ENCODE measurements at places on chromosomes 5 and 9.

- DNase-seq, result no peak
Measured at GRCh38 chr5:10538789-10539686, 24.8 kb upstream of the ANKRD33B start.

DNA sequence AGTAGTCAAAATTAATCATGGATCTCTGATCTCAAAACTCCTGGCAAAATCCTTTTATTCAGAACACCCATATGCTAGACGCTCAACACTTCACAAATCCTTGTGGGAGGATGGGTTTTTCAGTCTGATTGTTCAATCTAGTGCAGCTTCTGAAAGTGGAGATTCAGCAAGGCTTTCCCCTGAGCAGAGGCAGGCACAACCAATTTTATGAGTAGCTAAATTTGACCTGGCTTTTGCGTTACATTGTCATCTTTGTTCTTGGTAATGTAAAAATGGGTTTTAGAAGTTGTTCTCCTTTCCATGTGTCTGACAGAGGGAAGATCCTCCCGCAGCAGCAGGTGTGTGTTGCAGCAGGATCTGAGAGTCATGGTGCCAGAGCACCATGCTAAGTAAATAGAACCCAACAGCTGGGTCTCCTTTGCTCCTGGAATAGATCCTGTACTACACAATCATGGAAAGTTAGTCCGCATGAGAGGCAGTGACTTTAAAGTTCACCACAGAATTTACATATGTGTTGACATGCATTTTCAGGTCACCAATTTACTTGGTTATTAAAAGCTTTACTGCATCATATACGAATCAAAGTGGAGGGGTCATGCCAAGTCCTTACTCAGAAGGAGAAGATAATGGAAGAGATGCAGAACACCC, 70.1 kb upstream of the MEF2C start:
- no peak for DNase-seq

- no peak for DNase-seq
Measured at GRCh38 chr5:139116100-139116655, 82.0 kb downstream of the SIL1 start.

DNA sequence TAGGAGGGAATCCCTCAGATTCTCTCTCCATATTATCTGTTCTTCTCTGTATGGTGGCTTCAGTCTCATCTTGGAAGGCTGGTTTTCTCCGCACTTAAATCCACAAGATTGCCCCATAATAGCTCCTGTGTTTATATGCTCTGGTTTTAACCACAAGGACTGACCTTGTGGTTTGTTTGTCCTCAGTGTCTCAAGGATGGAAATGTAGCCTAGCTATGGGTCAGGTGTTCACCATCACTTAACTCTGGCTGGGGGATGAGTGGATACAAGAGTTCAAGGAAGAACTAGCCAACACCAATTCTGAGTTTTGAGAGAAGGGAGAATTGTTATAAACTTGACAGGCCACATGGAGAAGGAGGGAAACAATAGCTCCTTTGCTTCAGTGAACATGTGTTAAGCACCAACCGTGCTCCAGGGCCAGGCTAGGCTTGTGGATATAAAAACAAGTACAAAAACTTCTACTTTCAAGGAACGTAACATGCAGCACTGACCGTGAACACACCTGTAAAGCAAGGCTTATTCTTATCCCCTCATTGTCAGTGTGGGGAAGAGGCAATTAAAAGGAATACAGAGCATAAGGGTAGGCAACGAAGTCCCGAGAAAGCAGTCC, 75.6 kb upstream of the VLDLR start:
- DNase-seq, result no peak

GRCh38 chr5:160118349-160119141, 705 bp downstream of the PWWP2A start:
- DNase-seq, result peak; percentile 24

GRCh38 chr5:61626639-61627282, 294.7 kb downstream of the ZSWIM6 start:
- DNase-seq, result no peak

DNA sequence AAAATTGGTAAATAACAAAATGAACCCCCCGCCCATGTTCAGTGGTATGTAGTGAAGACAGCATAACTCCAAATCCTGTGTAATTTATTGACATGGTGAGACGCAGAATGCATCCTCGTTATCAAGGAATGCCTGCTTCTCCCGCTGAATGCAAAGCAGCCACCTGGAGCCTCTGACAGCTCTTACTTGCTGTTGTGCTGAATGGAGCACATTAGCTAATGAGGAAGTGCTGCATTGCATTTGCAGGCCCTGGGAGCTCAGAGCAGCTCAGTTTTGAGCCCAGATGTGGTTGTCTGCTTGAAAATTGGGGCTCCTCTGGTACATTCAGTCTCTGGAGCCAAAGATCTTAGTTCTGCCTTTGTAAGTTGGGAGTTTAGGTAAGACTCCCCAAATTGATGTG, 28.9 kb downstream of the PLAC8L1 start:
- DNase-seq, result no peak

DNA sequence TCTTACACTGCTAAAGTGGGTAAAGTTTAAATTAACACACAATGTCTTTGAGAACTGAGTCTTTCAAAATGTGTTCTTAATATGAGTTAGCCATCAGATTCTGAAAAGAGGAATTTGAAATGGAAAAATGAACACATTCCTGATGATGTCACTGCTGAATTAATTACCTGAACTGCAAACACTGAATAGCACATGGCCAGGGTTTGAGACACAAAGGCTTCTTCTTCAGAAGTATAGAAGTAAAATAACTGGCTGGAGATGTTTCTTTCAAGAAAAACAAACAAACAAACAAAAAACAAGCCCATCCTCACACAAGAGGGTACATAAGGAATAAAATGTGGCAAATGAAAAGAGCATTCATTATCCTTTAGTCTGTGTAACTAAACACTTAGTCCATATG, 7.1 kb downstream of the GLIS3 start:
- DNase-seq, result no peak

DNA sequence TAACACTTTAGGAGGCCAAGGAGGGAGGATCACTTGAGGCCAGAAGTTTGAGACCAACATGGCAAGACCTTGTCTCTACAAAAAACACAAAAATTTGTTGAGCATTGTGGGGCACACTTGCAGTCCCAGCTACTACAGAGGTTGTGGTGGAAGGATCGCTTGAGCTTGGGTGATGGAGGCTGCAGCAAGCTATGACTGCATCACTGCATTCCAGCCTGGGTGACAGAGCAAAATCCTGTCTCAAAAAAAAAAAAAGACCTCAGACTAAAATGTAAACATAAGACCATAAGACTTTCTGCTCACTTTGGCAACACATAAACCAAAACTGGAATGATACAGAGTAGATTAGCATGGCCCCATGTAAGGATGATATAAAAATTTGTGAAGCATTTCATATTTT, 24.6 kb upstream of the NANS start:
- DNase-seq, result no peak

GRCh38 chr5:138536665-138537315, 6.2 kb downstream of the ETF1 start:
- no peak for DNase-seq

DNA sequence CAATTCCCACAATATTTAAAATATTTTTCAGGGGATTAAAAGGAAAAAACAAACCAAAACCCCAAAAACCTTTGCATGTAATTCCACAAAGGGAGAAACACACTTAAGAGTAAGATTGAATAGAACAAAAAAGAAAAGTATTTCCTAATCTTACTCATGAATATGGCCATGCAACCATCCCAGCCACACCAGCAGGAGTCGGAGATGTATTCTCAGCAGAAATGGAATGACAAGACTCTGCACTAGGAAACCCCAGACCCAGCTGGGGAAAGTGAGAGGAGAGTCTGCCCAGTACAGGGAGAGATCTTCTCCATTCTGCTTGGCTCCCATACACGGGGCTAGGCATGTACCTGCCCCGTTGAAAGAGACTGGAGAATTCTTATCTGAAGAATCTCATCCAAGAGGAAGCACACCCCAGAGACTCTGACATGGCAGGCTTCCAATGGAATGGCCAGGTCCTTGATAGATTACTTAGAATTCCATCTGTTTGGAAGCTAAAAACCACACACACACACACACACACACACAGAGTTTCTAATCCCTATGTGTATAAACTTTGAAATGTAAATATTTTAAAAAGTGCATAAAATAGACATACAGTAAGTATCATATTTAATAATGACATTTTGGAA, 118.8 kb downstream of the GADD45G start:
- no peak for DNase-seq

DNA sequence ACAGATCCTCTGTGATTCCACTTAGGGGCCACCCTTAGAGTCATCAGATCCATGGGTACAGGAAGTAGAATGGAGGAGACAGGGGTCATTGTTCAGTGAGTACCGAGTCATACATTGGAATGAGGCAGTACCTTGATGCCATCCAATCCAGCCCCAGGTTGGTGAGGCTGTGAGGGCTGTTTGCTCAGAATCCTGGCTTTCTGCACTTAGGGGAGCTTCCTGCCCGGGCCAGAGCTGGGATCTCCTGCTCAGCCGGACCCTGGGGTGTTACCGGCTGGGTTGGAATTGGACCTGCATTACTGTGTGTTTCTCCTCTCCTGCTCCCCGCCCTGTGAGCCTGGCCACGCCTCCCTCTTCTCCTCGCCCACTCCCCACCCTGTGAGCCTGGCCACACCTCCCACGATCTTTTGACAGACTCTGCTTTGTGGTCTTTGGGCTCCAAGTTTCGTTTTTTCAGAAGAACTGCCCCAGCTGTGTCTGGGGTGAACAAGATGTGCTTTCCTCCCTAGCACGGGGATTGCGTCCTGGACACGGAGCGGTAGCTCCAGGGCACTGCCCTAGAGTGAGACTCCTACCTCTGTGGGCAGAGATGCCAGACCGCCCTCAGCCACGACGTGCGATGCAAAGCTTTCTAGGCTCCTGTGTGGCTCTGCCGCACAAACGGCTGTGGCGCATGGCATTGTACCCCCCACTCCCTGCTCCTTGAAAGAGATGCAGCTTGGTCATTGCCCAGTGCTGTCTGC, 15.4 kb downstream of the TRAF2 start:
- peak; percentile 44 for DNase-seq

GRCh38 chr5:119319401-119319800, 36.4 kb upstream of the TNFAIP8 start:
- DNase-seq, result no peak

DNA sequence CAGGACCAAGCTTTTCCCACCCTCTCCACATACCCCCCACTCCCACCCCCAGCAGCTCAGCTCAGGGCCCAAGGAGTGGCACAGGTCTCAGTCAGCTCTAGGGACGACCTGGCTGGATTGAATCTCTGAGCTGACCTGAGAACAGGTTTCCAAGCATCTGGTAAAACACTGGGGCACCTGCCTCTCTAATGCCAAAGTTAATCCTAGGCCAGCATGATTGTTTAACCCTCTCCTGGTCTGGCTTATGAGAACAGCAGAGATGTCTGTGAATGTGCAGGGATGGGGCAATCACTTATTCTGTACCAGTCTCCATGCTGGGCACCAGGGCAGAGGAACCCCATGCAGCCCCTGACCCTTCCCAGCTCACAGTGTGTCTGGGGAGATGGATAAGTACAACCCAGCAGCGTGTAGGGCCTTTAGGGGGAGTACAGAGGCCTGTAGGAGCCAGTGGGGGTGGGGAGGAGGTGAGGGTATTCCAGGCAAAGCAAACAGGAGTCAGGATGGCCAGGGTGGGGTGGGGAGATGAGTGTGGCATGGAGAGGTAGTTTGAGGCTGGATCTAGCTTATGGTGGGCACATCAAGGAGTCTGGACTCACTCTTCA, 678 bp upstream of the KIF12 start:
- no peak for DNase-seq

DNA sequence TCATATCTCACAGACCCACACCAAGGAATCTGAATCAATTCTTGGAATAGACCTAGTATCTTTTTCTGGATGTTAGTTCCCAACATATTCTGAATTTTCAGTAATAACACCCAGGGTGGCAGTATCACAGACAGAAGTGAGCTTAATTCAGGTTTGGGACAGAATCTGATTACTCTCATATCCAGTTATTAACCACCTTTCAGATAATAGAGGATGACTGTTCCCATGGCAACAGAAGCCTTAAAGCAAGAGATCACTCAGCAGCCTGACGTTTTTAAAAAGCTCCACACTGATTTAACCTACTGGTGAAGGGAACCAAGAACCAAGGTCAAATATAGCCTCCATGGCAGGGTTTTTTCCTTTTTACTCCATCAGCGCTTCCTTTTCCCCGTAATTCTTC, 68.4 kb downstream of the ACTBL2 start:
- no peak for DNase-seq

- DNase-seq, result no peak
Measured at GRCh38 chr5:8019719-8020218, 150.8 kb downstream of the MTRR start.

DNA sequence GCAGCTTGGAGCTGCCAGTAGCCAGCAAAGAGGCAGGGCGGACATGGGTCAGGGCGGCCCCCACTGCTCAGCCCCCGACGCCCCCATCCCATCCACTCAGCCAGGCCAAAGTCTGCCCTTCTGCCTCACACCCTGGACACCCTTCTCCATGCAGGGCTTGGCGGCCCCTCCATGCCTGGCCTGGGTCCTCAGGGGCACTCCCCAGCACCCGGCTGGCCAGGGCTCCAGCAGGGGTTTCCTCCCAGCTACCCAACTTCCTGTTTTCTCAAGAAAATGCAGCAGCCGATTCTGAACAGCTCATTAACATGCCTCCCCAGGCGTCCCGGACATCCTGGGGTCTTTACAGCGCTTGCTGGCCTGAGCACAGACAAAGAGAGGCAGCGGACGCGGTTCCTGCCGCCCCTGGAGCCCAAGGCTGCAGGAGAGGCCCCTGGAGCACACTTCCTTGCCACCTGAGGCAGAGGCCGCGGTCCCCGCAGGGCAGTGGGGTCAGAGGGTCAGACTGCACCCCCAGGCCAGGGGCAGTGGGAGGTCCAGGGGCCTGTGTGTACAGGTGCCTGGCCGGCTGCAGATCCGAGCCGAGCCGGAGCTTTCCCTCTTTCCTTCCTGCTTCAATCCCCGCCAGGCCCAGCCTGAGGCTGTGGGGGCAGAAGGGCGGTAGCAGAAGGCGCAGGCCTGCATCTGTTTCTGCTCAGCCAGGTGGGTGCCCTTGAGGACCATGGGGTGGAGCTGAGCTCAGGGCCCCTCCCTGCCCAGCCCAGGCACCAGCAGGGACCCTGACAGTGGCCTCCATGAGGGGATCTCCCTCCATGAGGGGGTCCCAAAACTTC, 18.7 kb upstream of the NRARP start:
- no peak for DNase-seq

GRCh38 chr9:16308645-16309044, 561.8 kb downstream of the BNC2 start:
- DNase-seq, result no peak

All from LoVo (cell line).